ENCODE measurements at places on chromosomes 3 and 15.
A peak's percentile ranks its signal among the peaks of the same experiment; 100 is the strongest.

GRCh38 chr3:66629982-66630368 is 129.2 kb upstream of the LRIG1 start:
- no peak for DNase-seq

DNA sequence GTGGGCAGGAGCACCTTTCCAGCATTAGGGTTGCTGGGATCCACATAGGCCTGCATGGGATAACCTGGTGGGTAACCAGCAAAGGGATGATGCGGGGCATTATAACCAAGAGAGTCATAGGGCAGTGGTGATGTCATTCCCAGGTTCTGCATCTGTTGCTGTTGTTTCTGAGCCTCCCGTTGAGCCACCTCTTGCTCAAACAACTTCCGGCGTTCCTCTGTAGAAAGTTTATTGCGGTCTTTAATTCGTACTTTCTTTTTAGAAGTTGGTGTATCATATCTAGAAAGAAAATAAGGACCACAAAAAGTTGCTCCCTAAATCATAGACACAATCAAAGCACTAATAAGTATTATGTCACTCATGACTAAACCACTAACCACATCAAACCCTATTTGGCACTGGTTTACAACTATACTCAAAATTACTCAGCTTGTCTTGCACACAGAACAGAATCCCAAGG is 77.8 kb downstream of the NBEAL2 start:
- peak; percentile 68 for DNase-seq

DNA sequence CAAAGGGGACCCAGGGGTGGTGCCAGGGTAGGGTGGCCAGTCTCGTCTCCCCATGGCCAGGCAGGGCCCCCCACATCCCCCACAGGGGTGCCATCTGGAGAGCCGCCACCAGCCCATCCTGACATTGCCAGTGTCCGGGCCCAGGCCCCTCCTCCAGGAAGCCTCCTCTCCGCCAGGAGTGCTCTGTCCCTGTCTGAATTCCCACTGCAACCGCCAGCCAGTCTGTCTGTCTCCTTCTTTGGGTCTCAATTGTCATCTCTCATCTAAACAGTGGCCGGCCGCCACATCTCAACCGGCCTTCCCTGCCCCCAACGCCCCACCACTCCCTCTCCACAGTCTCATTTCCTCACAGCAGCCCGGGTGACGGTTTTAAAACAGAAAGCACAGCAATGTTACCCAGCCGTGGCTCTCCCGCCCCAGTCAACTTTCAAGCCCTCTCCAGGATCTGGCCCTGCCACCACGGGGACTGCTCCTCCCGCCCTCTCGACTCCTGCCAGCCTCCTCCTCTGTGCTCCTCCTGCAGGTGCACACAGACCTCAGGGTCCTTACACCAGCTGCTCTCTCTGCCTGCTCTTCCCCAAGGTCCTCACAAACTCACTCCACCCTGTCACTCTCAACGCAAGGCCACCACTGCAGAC is 57.0 kb downstream of the IQSEC1 start:
- DNase-seq: peak; percentile 76

GRCh38 chr3:51375571-51375970 is 9.5 kb upstream of the MANF start:
- no peak for DNase-seq

DNA sequence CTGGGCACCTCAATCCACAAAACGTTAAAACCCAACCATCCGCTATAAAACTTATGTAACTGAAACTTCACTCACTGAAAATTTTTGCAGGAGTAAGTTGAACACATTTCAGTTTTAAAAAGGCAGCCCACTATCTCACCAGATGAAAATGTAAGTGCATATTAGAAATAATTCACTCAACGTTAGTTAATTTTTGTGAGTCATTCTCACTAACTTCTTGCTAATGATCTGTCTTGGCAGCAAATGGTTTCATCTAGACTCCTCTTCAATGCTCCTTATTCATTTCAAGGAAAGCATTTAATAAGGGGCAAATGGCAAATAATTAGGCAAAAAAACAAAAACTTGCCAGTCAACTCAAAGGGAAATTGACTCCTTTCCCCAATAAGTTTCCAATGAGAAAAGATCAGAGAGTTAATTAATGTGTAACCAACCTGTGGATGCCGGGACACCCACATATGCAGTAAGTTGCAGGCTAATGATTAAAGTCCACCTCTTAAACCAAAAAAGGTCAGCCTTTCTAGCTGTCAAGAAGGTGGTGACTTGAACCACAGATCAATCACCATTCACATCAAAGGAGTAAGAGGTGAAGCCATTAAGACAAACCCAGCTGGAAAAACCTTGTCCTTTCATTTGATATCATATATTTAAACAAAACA is 22.9 kb upstream of the PRICKLE2 start:
- no peak for DNase-seq

DNA sequence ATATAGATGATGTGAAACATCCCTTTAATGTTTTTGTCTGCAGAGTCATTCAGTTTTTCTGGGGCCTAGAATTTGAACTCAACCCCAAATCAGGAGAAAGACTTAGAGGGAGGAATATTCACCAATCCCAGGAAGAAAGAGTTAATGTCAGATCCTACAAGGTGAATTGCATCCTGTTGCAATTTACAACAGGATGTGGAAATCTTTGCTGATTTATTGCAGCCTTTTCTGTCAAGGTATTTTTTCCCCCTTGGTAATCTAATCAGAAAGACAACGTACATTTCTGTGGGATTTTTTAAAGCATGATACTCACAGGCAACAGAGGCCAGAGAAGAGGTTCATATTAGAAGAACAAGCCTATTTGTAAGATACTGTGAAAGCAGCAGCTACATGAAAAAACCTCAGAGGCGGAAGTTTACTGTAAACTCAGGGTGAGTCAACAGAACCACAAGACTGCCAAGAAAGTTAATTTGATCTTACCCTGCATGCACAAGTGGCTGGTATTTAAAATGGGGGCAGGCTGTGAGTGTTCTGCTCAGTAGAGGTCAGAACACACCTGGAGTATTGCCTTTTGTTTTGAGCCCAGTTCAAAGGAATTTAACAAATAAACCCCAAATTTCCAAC is 531.9 kb downstream of the AGBL1 start:
- peak; percentile 57 for DNase-seq

DNA sequence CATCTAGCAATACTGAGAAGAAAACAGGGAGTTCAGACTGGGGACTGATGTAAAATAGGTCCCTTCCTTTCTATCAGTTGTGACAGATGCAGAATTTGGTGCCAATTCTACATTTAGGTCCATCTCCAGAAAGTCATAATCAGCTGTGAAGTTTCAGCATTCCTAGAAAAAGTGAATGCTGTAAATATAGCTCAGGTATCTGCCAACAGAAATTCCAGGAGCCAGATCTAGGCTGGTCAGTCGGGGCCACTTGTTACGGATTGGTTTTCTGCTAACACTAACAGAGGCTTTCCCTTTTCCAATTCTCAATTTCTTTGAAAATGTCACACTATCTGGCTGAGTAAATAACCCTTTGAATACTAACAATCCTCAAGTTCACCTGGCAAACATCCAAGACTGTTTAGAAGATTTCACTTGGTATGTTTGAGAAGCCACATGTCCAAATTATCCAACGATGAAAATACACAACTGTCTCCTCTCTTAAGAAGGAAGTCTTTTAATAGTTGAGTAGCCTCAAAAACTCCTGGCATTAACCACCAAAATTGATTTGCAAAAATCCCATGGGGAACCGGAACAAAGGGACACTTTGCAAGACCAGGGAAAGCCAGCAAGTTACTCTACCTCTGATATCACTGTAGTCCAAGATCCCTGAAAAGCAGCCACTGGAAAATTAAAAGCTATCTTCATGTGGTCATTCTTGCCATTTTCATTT is 222.3 kb downstream of the ZMAT3 start:
- no peak for DNase-seq

- no peak for DNase-seq
Observed at GRCh38 chr3:53223025-53223424, 32.8 kb downstream of the TKT start.

DNA sequence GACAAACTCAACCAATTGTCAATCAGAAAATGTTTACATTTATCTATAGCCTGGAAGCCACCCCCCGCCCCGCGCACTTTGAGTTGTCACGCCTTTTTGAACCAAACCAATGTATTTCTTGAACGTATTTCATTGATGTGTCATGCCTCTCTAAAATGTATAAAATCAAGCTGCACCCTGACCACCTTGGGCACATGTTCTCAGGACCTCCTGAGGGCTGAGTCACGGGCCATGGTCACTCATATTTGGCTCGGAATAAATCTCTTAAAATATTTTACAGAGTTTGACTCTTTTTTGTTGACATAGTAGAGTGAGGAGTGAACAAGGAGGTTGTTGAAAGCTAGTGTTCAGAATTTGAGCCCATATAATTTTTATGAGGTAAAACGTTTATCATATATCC is 6.5 kb downstream of the MCTP2 start:
- DNase-seq: no peak

DNA sequence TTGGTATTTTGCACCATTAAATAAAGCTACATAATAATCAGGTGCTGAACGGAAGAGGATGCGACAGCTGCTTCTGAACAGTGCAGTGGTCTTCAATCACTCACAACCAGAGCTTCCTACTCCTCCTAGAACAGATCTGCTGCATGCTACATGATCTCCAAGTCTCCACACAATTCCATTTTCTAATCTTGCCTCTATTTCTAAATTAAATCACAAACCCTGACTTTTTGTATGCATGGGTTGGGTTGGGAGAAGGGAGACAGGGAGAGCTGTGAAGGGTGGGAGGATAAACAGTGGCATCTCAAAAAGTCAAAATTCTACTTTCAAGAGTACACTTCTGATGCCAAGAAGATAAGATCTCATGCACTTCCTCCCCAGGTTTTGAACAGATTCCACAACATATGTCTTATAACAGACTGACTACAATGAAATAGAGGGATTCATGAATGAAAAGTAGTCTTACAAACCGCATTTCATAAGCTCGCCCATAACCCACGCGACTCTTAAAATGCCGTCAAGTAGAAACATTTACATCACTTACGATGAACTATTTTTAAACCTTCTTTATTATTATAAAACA is 57.2 kb downstream of the CHSY1 start:
- no peak for DNase-seq

GRCh38 chr3:5731100-5731499 is 543.6 kb downstream of the EDEM1 start:
- DNase-seq: no peak

- DNase-seq: no peak
Observed at GRCh38 chr3:157920822-157921700, 185.2 kb downstream of the SHOX2 start.

GRCh38 chr3:49401766-49402165 is 10.0 kb downstream of the RHOA start:
- no peak for DNase-seq

GRCh38 chr3:355622-356021 is 159.1 kb downstream of the CHL1 start:
- DNase-seq: no peak

DNA sequence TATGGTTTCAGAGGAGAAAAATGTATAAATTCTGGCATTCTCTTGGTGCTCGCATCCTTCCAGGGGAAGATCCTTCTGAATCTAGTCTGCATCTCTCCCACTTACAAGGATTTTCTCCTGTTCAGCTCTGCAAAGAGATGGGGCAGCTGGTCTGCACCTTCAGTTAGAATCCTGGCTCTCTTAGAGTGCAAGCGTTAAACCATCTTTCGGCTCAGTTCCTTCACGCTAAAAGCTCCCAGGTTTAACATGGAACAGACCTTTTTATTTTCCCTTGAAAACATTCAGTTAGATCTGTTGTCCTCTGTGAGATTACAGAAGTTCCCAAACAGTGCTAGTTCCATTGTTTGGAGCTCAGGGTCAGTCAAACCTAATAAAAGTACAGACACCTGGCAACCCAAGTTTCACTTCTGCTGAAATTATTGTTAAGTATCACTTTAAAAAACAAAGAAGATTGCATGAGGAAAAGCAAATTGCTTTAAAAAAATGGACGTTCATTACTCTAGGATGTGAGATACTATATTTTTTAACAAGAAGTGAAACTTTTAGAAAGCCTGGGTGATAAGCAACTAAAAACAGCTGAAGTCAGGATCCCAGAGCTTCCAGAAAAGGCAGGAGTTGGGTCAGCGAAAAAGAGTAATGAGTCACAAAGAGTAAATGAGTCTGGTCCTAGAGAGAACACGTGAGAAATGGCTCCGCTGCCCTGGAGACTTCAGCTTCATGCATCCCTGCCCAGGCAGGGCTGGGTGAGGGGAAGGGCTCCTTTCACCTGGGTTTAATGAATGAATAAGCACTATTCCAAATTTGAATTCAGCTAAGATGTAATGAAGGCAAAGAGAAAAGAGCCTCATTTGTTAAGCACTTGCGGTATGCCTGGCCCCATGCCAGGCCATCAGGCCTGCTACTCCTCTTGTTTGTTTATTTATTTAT is 63.3 kb downstream of the ABTB1 start:
- DNase-seq: no peak

DNA sequence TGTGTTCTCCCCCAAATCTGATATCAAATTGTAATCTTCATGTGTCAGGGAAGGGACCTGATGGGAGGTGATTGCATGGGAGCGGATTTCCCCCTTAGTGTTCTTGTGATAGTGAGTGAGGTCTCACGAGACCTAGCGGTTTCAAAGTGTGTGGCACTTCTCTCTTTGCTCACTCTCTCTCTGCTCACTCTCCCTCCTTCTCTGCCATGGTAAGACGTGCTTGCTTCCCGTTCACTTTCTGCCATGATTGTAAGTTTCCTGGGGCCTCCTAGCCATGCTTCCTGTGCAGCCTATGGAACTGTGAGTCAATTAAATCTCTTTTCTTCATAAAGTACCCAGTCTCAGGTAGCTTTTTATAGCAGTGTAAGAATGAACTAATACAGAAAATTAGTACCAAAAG is 30.6 kb upstream of the OR5H6 start:
- no peak for DNase-seq

DNA sequence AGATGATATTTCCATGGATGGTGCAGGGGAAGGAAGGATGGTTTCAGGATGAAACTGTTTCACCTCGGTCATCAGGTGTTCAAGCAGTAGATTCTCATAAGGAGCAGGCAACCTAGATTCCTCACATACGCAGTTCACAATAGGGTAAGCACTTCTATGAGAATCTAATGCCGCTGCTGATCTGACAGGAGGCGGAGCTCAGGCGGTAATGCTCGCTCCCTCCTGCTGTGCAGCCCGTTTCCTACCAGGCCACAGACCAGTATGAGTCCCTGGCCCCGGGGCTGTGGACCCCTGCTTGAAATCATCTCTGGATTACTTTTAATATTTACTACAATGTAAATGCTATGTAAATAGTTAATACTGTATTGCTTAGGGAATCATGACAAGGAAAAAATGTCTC is 241.8 kb downstream of the ROBO2 start:
- no peak for DNase-seq

DNA sequence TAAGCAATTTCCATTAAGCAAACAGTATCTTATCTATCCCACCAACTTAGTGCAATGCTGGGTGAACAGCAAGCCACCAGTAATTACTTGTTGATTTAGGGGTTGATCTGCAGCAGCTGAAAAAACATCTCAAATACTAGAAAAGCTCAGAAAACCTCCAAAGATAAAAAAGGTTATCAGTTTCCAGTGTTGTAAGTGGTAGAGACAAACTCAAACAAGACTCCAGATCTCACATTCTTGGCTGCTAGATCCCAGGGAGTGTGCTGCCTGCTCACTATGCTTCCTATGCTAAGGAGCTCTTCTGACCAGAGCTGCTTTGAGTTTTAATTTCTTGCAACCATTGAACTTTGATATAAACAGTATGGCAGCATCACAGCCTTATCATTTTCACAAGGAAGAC is 11.3 kb downstream of the B3GALNT1 start:
- DNase-seq: no peak

- no peak for DNase-seq
Observed at GRCh38 chr3:133361011-133361410, 38.8 kb upstream of the BFSP2 start.
